ENCODE measurements at places on chromosomes 2 and 18.

GRCh38 chr2:2233171-2233826 is 97.8 kb downstream of the MYT1L start:
- DNase-seq = no peak

GRCh38 chr2:202032846-202033316 is 774 bp upstream of the FZD7 start:
- DNase-seq = peak; percentile 25

- no peak for DNase-seq
Measured at GRCh38 chr2:71498261-71498701, 44.9 kb downstream of the DYSF start.

- no peak for DNase-seq
Measured at GRCh38 chr2:40244251-40244650, 207.6 kb downstream of the SLC8A1 start.

DNA sequence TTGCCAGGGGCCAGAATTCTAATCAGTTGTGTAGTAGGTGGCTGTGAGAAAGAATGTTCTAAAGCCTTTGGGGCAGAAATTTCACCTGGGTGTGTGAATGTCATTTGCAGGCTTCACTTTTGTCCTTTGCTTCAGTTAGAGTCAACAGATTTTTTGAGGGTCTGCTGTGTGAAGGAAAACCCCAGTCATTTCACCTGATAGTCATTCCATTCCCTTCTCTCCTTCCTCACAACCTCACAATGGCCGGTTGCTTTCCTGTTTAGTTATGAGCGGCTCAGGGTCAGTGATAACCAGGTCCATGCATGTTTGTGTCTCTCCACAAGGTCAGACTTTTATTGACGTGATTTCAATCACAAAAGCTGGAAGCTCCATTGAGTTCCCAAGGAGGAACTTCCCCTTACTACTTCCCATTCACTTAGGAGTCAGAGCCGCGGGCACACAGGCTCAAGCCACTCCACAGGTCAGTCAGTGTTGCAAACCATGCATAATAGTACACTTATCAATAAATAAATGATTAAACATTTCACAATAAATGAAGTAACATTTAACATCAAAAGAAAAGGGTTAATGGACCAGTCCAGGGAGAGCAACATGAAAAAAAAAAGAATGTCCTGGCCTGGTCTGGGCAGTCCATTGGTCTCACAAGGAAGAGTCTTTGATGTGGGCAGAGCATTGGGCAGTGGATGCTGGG is 74.3 kb downstream of the NPAS2 start:
- DNase-seq = no peak

DNA sequence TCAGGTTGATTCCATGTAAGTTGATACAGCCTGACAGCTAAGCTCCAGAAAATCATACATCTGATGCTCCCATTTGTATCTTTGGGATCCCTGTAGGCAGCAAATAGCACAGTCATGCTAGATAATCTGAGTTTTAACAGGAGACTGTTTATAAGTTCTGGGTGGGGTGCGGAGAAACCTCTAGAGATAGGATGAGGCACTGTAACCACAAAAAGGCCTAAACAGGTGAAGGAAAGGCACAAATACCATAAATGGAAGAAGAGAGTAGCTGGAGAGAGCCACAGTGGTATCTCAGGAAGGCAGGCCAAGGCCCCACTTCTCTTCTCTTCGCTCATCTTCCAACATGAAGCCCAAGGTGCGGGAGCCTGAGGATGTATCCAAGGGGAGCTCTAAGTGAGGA is 18.1 kb upstream of the B4GALT6 start:
- no peak for DNase-seq

DNA sequence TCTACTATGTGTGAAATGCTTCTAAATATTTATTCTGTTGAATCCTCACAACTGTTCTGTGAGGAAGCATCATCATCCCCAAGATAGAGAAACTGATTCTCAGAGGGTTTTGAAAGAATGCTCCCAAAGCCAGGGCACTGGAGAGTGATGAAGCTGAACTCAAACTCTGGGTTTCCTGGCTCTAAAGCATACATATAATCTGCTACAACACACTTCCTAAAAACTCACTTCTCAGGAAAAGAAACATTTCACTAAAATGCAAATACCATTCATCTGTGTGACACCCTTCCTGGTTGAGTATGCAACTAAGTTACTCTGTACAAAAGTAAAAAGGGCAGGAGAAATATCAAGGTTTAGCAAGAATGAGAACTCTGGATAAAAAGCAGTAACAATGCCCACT is 58.6 kb downstream of the GRB14 start:
- DNase-seq = no peak

GRCh38 chr2:10220902-10221391 is 81.8 kb upstream of the HPCAL1 start:
- no peak for DNase-seq

- no peak for DNase-seq
Measured at GRCh38 chr2:209773377-209773776, 1.7 kb downstream of the UNC80 start.

- no peak for DNase-seq
Measured at GRCh38 chr18:39058386-39059000, 1492.9 kb upstream of the CELF4 start.

DNA sequence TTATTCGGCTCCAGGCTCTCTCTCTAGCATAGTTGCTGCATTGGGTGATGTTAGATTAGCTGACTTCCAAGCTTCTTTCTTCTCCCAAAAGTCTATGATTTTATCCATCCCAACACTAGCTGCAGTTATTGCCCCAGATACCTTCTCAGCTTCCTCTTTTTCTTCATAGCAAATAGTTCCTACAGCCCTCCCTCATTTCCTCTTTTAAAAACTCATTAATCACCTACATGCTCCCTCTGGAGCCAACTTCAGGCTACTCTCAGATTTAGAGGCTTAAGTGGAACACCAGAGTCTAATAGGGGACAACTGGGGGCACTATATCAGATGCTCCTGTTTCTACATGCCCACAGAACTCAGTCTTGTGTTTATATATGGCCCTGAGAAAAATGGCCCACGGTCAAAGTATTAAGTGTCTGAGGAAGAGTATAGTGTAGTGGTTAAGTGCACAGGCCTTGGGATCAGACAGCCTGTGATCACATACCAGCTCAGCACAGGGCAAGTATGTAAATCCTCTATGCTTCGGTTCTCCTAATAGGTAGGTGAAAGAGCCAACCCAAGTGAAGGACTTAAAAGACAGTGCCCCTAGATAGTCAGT is 241.9 kb upstream of the SLC14A2 start:
- DNase-seq = no peak

DNA sequence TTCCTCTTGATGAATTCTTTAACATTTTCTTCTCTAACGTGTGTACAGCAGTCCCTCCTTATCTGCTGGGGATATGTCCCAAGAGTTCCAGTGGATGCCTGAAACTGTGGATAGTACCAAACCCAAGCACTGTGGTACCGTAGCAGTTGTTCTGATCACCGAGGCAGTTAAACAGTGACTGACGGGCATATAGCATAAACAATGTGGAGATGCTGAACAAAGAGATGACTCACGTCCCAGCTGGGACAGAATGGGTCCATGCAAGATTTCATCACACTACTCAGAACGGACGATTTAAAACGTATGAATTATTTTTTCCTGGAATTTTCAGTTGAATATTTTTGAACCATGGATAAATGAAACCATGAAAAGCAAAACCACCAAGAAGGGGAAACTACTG is 54.5 kb upstream of the SPAG16 start:
- no peak for DNase-seq

GRCh38 chr2:8568543-8569302 is 113.1 kb upstream of the ID2 start:
- no peak for DNase-seq

- no peak for DNase-seq
Measured at GRCh38 chr2:70967189-70967588, 11.2 kb upstream of the ANKRD53 start.

DNA sequence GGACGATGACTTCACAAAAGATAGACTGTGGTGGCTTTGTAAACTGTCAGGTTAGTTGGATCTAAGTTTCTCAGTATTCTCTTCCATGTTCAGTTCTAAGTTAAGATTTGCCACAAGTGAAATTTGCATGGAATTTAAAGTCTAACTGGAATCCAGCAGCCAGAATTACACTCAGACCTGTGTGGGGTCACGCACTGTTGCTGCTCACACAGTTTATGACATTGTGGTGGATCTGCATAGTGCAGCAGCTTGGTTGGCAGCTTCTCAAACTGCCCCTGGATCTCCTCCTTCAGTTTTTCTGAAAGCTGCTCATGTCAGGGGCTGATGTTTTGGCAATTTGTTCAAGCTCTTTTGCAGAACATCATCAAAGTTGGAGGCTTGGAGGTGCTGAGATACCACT is 228.1 kb upstream of the KCNJ3 start:
- no peak for DNase-seq

DNA sequence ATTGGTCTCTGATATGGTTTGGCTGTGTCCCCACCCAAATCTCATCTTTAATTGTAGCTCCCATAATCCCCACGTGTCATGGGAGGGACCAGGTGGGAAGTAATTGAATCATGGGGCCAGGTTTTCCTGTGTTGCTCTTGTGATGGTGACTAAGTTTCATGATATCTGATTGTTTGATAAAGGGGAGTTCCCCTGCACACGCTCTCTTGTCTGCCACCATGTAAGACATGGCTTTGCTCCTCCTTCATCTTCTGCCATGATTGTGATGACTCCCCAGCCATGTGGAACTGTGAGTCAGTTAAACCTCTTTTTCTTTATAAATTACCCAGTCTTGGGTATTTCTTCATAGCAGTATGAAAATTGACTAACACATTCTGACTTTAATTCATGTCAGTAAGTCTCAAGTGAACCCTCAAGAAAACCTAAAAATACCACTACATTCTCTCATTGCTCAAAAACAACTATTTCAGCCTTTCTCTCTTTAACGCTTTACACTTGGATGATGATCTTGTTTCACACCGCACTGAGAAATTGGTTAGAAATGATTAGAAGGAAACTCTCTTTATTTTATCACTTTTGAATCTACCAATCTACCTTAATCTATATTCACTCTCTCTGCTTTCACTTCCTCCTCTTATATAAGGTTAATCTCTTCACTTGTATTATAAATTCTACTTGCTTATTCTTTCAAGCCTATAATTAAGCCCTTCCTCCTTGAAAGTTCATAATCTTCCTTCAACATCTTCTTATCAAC is 110.1 kb downstream of the GALR1 start:
- no peak for DNase-seq

GRCh38 chr2:132593171-132593570 is 76.8 kb downstream of the LYPD1 start:
- DNase-seq = no peak

DNA sequence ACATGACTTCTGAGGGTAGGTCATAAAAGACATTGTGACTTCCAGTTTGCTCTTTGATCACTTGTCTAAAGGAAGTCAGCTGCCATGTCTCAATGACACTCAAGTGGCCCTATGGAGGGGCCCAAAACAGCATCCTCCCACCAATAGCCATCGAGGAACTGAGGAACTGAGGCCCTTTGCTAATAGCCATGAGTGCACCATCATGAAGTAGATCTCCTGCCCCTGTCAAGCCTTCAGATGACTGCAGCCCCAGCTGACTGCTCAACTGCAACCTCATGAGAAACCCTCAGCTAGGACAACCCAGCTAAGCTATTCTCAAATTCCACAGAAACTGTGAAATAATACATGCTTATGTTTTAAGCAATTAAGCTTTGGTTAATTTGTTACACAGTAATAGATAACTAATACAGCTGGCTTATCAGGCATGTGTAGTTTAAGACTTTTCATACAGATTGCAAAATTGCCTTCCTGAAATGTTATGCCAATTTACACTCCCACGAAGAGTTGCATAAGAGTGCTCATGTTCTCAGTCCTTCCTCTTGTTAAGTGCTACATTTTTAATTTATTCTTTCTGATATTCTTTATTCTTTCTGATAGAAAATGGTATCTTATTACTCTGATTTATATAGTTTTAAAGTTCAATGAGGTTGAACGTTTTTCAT is 105.6 kb upstream of the NDUFV2 start:
- DNase-seq = no peak

DNA sequence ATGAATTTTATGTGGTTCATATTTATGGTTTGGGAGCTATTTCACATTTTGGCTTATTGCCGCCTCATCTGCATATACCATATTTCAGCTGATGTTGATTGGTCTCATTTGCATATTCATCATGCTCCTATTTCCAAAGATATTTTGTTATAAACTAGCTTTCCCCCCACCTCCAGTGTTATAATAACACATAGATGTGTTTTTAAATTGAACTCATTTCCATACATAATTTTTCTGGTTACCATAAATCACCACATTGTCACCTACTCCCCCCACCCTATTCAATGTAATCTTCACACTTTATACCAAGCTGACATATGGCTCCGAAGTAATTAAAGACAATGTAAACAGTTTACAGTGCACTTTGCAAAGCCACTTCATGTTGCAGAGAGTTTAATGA is 101.2 kb downstream of the FSHR start:
- no peak for DNase-seq

DNA sequence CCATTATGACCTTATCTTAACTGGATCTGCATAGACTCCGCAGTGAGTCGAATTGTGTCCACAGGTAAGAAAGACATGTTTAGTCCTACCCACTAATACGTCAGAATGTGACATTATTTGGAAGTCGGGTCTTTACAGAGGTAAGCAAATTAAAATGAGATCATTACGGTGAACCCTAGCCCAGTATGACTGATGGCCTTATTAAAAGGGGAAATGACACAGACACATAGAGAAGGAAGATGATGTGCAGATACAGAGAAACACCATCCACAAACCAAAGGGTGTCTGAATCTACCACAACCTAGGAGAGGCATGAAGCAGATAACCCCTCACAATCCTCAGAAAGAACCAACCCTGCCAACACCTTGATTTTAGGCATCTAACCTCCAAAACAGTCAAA is 135.6 kb downstream of the GALNT1 start:
- no peak for DNase-seq

DNA sequence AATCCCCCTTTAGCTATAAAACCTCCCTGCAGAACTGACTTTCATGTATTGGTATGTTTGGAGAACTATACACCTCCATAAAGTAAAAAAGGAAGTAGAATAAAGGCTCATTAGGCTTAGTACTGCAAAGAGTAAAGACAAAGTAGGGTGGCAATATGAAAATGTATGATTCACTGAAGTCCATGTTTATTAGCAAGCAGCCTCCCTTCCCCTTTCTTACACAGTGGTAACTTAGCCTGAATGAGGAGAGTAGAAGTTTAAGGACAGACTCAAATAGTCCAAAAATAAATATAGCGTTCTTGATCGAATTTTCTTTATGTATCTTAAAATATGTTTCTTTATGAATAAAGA is 1.5 kb downstream of the ZNF804A start:
- DNase-seq = no peak

DNA sequence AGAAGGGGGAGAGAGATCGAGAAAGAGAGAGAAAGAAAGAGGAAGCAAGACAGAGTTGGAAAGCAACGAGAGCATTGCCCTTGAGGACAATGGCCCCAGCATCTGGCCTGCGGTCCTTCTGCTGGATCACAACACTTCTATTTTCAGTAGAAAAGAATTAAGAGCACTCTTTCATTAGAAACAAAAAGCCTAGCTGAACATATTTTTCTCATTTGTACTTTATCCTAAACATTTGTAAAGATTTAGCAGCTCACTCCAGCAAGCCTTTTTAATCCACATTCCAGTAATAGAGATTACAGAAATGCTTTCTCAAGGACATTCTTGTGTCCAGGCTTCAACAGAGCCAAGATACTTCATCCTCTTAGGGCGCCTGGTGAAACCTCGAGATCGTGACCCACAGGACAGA is 31.6 kb upstream of the AFF3 start:
- no peak for DNase-seq

- peak; percentile 95 for DNase-seq
Measured at GRCh38 chr2:25362049-25362433, 20.3 kb upstream of the DNMT3A start.

- no peak for DNase-seq
Measured at GRCh38 chr2:11621410-11621809, 48.6 kb downstream of the NTSR2 start.
